ENCODE measurements at places on chromosomes 7 and 10. TPM values are rescaled to one million over a fixed set of nuclear protein-coding genes. Genes with fewer than 3 reads are reported as not detected.

- peaks cover 55% of the 10 kb centered on the region for H3K4me1 ChIP-seq
- no peak overlapping the region for H3K4me3 ChIP-seq
- peaks cover 93% of the 10 kb centered on the region for H3K36me3 ChIP-seq
- peak overlapping the region; percentile 89 for H3K27ac ChIP-seq
- DNase-seq = no peak
Observed at GRCh38 chr10:100357059-100357858, 10.2 kb downstream of the SCD start.

DNA sequence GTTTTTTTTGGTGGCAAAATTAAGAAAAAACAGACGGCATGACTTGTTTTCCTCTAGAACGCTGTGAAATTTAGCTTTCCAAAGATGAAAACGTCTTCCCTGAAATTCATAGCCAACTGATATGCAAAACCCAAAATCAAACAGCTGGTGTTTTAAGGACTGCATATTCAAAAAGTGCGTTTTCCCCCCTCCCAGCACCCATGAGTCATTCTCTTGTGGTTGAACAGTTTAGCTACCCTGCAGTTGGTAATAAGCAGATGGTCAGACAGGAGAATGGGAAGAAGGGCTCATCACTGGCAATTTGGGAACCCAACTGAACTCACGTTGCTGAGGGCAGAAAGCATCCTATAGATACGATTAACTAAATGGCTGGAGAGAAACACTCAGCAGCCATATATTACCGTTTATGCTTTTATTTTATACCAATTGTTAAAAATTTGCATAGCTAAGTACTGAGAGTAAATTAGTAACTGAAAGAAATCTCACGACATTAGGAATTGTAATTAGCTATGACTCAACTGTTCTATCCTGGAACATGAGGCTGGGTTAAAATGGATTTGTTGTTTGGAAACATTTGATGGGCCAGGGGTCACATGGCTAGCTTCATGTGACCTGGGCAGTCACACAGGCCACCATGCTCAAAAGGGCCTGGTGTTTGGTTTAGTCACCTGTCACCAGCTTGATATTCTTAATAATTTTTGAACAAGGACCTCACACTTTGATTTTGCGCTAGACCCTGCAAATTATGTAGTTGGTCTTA, 343.1 kb downstream of the PHTF2 start:
- H3K27me3 ChIP-seq = no peaks in the 10 kb centered on the region
- no peak overlapping the region for H3K27ac ChIP-seq
- H3K36me3 ChIP-seq = no peaks in the 10 kb centered on the region

- no peaks in the 10 kb centered on the region for H3K4me1 ChIP-seq
- H3K36me3 ChIP-seq = no peaks in the 10 kb centered on the region
- no peak for DNase-seq
- no peak overlapping the region for H3K27ac ChIP-seq
- H3K4me3 ChIP-seq = no peak overlapping the region
Observed at GRCh38 chr7:1620835-1621234, 49.2 kb upstream of the ELFN1 start.

DNA sequence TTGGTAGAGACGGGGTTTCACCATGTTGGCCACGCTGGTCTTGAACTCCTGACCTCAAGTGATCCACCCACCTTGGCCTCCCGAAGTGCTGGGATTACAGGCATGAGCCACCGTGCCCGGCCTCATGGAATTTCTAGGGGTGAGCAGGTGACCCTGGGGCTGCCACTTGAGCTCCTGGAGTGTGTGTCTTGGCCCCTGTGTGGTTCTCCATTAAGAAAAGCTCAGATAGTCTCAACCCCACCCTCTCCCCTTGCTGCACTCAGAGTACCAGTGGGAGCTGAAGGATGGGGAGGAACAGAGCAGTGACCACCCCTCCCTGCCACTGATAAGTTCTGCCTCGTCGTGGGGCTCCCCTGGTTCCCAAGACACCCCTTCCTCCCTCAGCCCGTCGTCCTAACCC, 45.3 kb downstream of the RCC1L start:
- H3K36me3 ChIP-seq = no peaks in the 10 kb centered on the region
- H3K27ac ChIP-seq = peak overlapping the region; percentile 72
- no peaks in the 10 kb centered on the region for H3K27me3 ChIP-seq
- no peak for DNase-seq

- H3K4me3 ChIP-seq = no peak overlapping the region
- H3K27me3 ChIP-seq = peaks cover 18% of the 10 kb centered on the region
- H3K27ac ChIP-seq = no peak overlapping the region
- DNase-seq = no peak
- H3K4me1 ChIP-seq = peaks cover 18% of the 10 kb centered on the region
Observed at GRCh38 chr10:101097881-101098280, 33.2 kb upstream of the TLX1 start.

DNA sequence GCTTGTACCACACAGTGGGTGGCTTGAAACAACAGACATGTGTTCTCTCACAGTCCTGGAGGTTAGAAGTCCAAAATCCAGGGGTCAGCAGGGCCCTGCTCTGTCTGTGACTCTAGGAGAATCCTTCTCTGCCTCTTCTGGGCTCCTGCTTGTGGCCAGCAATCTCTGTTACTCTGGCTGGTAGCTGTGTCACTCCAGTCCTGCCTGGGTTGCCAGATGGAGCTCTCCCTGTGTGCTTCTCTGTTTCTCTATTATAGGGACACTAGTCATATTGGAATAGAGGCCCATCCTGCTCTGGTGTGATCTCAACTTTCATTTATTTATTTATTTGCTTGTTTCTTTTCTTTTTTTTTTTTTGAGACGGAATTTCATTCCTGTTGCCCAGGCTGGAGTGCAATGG, 276.6 kb upstream of the GALNT17 start:
- no peaks in the 10 kb centered on the region for H3K4me1 ChIP-seq
- DNase-seq = no peak
- no peak overlapping the region for H3K4me3 ChIP-seq
- no peak overlapping the region for H3K27ac ChIP-seq
- no peaks in the 10 kb centered on the region for H3K27me3 ChIP-seq

DNA sequence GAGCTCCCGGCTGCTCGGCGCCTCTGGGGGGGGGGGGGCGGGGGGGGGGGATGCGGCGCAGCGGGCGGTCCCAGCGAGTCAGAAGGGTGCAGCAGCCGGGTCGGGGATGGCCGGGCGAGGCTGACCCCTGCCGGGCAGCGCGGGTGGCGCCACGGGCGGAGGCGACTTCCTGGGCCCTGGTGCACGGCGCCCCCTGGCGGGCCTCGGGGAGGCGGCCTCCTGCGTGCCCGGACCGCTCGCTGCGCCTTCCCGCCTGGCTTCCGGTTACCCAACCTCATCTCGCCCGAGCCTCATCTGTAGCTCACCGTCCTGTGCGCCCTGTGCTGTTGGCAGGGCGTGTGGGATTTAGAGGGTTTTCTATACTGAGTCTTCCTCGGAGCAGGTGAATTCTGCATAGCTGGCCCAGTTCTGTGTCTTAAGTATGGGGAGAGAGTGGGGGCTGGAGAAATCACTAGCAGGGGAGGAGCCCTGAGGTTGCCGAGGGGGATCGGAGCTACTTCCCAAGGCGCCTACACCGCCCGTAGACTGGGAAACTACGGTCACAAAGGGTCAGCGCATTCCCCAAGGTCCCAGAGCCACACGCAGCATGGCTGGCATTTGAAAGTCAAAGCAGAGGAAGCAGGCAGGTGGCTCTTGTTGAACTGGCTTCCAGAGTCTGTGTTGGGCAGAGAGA, 28.3 kb upstream of the WDFY4 start:
- peaks cover 16% of the 10 kb centered on the region for H3K4me1 ChIP-seq
- H3K36me3 ChIP-seq = no peaks in the 10 kb centered on the region
- H3K4me3 ChIP-seq = peak overlapping the region; percentile 66
- peak; percentile 86 for DNase-seq
- peaks cover 30% of the 10 kb centered on the region for H3K27me3 ChIP-seq

DNA sequence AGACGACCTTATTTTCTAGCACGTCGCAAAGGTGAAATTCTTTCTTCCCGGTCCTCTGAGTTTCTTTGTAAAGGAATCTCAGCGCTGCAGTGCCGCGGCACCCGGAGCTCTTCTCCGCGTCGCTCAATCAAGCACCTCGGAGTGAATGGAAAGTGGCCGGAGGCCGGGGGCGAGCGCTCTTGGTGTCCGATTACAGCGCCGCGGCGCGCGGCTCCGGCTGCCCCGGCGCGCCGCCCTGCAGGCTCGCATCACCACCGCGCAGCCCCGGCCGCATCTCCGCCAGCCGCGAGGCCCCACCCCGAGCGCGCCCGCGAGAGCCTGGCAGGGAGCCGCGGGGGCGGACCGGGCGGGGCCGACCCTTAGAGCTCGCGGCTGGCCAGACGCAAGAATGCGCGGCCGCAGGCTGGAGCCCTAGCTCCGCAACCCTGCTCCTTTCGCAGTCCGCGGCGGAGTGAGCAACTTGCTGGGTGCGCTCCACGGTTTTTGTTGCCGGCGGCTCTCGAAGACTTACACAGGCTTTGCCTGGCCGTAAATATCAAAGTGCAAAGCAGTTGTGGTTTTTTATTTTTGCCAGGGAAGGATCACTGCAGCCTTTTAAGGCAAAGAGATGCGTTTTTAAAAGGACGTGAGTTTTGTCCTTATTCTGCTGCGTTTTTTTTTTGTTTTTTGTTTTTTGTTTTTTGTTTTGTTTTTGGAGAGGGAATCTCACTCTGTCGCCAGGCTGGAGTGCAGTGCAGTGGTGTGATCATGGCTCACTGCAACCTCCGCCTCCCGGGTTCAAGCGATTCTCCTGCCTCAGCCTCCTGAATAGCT, at the start of gene SEMA3C:
Gene SEMA3C (minus strand): TSS at position 143 of the 813 bp plus-strand sequence. CDS start 2,270 bp downstream, outside the sequence.
- H3K27me3 ChIP-seq = peaks cover 11% of the 10 kb centered on the region
- H3K4me3 ChIP-seq = peak within 1 kb of the TSS; percentile 85
- DNase-seq = peak; percentile 89
- H3K36me3 ChIP-seq = no peaks in the 10 kb centered on the region

DNA sequence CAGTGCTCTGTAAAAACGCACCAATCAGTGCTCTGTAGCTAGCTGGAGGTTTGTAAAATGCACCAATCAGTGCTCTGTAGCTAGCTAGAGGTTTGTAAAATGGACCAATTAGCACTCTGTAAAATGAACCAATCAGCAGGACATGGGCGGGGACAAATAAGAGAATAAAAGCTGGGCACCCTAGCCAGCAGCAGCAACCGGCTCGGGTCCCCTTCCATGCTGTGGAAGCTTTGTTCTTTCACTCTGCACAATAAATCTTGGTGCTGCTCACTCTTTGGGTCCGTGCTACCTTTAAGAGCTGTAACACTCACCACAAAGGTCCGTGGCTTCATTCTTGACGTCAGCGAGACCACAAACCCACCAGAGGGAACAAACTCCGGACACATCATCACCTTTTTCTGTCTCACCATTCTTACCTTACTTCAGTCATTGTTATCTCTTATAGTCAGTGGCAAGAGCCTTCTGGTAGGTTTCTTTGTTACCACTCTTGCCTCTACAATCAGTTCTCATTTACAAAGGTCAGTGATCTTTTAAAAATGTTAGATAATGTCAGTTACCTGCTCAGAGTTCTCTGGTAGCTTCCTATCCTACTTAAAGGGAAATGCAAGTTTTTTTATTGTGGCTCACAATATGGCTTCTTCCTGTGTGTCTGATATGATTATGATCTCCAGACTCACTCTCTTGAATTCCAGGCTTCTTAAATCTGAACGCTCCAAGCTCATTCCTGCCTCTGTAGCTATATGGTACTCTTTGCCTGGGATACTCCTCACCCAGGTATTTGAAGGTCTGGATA, 4.5 kb downstream of the STAM start:
- peaks cover 41% of the 10 kb centered on the region for H3K4me1 ChIP-seq
- H3K27me3 ChIP-seq = no peaks in the 10 kb centered on the region
- H3K27ac ChIP-seq = peak overlapping the region; percentile 20
- no peak overlapping the region for H3K4me3 ChIP-seq
- peaks cover 34% of the 10 kb centered on the region for H3K36me3 ChIP-seq
- DNase-seq = no peak

GRCh38 chr10:124035928-124036558, 57.4 kb downstream of the CHST15 start:
- no peak for DNase-seq
- no peaks in the 10 kb centered on the region for H3K27me3 ChIP-seq
- H3K27ac ChIP-seq = no peak overlapping the region
- peaks cover 27% of the 10 kb centered on the region for H3K4me1 ChIP-seq

DNA sequence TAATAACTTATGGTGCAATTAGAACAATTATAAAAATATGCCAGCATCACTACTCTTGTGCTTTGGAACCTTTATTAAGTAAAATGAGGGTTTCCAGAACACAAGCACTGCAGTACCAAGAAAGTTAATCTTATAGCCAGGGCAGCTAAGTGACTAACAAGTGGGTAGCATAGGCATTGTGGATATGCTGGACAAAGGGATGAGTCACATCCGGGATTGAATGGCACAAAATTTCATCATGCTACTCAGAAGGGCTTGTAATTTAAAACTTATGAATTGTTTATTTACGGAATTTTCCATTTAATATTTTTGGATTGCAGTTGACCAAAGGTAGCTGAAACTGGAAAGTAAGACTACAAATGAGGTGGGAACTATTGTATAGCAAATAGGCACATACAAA, 250.6 kb downstream of the C7orf25 start:
- H3K4me1 ChIP-seq = no peaks in the 10 kb centered on the region
- no peak overlapping the region for H3K27ac ChIP-seq
- DNase-seq = no peak

- no peak for DNase-seq
- peaks cover 4% of the 10 kb centered on the region for H3K27me3 ChIP-seq
- H3K27ac ChIP-seq = no peak overlapping the region
- no peaks in the 10 kb centered on the region for H3K4me1 ChIP-seq
Observed at GRCh38 chr10:91726355-91726754, 71.9 kb upstream of the TNKS2 start.

DNA sequence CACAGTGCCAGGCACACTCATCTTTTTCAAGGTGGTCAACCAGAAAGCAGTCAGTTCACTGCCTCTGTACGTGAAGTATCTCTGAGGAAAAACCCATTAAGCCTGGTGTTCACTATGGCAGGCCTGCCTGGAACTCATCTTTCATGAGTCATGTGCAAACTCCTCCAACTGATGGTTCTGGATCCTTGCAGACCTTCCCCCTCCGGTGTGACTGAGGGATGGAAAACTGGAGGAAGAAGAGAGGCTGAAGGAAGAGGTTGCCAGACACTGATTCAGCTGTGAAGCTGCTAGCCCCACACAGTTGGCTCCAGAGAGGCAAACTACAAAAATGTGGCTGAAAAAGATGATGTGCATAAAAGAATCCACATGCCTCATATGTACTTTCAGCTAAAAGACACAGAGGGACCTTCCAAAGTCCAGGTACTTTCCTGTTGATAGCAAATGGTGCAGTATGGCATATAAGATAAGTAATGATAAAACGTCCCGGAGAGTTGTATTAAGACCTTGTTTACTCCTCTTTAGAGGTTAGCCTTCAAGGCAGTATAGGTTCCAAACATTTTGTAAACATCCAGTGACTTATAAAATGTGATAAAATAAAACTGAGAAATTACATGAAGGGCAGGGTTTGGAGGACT, 2.7 kb downstream of the CYP3A5 start:
- DNase-seq = no peak
- no peak overlapping the region for H3K27ac ChIP-seq
- H3K4me1 ChIP-seq = peaks cover 17% of the 10 kb centered on the region

- peaks cover 21% of the 10 kb centered on the region for H3K4me1 ChIP-seq
- no peak for DNase-seq
- no peaks in the 10 kb centered on the region for H3K36me3 ChIP-seq
- no peaks in the 10 kb centered on the region for H3K27me3 ChIP-seq
- H3K4me3 ChIP-seq = no peak overlapping the region
- H3K27ac ChIP-seq = 0 out of 2 replicates have a peak overlapping the region, but pooled peaks have one; percentile 4
Observed at GRCh38 chr10:112631501-112632400, 184.7 kb downstream of the VTI1A start.

The HABP2 gene
- total RNA-seq = 0.09 TPM

The PPP1R17 gene
- 2.6 TPM for total RNA-seq

The OGDHL gene
- total RNA-seq = 35.1 TPM

The WNT2 gene
- total RNA-seq = not detected

The MAGI2 gene
- total RNA-seq = 29.2 TPM

The GIMAP8 gene
- 0.09 TPM for total RNA-seq

The PARG gene
- total RNA-seq = 55.1 TPM

The LEP gene
- total RNA-seq = not detected

The GIMAP6 gene
- 0.18 TPM for total RNA-seq

The FRMD4A gene
- total RNA-seq = 17.5 TPM

Data from WTC11 (cell line).